ENCODE measurements at places on chromosomes 7 and 10.

- DNase-seq: no peak
Measured at GRCh38 chr10:81957976-81958375, 83.0 kb downstream of the NRG3 start.

DNA sequence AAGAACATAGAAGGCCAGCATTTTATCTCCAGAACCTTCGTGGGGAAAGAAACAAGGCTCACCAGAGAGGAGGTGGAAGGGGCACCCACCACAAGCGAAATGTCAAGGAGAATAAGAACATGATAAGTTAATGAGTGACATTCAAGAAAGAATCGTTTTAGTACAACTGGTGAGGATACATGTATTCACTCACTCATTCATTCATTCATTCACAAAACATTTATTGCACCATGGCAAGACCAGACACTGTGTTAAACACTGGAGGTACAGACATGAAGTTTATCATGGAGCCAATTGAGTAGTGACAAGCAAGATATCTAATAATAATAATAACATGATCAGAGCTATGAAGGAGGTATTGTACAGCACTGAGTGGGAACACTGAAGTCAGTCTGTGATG, 1.7 kb upstream of the ZNRF2 start:
- DNase-seq: no peak

DNA sequence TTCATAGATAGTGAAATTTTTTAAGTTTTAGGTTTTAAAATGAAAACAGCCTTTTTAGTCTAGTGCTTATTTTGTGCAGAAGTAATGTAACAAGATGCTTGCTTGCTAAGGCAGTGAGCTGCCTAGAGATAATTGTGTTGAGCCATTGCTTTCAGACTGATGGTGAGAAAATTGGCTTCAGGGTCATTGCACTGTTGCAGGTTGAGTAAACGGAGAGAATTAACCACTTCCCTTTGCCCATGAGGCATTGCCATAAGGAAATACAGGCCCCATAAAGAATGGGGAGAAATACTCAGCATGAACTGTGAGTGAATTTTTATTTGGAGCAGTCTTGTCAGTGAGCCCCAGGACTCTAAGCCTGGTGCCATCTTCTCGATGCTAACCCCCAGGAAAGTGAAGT, 140.5 kb downstream of the LRRC4 start:
- DNase-seq: peak; percentile 24

DNA sequence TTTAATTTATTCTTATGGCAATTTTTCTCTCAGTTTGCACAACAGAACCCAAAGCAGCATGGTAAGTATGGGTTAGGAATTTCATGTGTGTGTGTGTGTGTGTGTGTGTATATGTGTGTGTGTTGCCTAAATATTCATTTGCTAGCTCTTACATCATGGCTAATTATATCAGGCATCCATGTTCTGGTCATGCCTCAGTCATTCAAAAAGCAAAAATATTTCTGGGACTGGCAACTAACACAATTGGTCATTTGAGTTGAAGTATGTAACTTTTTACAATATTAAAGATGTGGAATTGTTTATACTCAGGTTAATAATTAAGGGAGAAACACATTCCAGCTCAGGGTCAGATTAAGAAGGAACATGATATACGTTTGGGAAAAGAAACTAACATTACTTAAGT, 67.6 kb upstream of the PHYHIPL start:
- DNase-seq: no peak

DNA sequence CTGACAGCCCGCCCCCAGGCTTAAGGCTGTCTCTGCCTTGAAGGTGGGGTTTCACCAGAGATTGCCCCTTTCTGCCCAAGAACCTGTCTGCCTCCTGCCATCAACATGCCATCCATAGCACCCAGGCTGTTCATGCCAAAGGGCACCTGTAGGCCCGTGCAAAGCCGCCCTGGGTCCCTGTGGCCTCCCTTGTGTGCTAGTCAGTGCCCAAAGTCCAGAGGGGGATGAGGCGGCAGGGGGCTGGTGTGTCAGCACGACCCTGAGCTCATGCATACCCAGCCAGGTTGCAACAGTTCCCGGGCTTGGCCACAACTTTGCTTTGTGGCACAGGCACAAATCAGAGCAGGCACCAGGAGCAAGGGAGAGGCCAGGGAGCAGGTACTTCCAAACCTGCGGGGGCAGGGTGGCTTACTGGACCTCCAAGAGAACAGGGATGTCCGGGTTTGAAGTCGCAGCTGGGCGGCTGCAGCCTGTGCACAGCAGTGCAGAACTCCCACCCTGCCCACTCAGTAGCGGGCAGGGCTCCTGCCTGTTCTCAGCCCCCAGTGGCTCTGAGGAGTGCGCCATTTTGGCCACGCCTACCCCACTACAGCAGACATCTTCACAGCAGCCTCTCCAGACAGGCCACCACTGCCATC, 671.1 kb upstream of the GRM3 start:
- no peak for DNase-seq

DNA sequence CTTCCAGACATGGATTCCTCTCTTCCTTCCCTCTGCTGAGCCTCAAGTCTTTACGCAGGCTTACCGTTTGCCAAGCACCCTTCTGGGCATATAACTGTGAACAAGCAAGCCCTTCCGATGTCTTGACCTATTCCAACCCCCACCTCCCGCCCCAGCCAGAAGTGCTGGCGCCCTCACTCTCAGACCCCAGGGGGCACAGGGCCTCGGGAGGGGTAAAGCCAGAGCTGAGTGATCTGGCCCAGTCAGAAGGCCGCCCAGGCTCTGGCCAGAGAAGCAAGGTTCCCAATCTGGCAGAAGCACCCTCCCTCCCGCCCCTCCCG, 1.2 kb downstream of the PRRT4 start:
- no peak for DNase-seq

GRCh38 chr10:110513949-110514348, 16.2 kb downstream of the DUSP5 start:
- no peak for DNase-seq

DNA sequence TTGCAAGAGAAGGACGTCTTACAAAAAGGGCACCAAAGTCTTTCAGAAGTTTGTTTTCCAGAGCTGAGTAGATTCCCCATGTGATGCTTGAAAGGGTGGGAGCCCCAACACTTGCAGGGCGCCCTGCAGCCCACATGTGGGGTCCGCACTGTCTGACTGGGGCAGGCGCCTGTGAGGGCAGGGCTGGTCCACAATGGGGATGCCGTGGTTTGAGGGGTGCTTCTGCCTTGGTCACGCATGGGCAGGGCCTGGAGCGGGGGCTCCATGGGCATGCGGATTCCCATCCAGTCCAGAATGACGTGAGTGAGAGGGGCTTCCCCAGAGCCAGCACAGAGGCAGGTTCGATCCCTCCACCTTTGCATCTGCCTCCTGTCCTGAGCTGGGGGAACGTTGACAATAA, 101.5 kb upstream of the SHH start:
- no peak for DNase-seq

- no peak for DNase-seq
Measured at GRCh38 chr7:108461840-108462239, 5.6 kb upstream of the NRCAM start.

DNA sequence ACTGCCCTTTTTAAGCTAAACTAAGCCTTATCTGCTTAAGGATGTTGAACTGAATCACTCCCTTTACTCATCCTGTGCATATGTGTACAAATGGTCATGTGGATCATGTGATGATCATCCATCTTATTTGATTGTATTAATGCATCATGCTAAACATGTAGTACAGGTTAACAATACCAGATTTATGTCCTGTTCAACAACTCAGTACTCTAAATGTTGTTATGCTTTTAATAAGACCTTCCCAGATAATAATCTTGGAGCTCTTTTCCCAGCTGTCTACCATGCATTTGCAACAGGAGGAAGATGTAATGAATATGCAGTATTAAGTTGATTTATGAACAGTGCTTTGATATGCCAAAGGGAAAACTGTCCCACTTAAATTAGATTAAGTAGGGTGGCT, 318.0 kb downstream of the BICC1 start:
- no peak for DNase-seq

GRCh38 chr7:95376632-95377400, 19.4 kb downstream of the PON3 start:
- no peak for DNase-seq

GRCh38 chr10:43218206-43218950, 48.5 kb downstream of the RASGEF1A start:
- DNase-seq: no peak

DNA sequence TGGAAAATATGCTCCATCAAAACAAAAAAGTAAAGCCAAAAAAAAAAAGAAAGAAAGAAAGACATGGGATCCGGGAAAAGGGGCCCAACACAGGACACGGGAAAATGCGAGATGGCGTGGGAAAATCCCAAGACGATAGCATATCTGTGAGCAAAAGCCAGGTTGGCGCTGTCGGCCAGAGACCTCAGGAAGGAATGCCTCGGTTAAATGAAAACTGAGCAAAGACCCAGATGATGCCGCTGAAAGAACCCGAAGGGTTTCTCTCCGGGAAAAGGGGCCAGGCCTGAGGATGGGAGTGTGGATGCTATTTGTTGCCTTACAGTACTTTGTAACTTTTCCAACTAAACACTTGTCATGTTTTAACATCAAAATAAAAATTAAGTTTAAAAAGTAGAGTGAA, 49.5 kb upstream of the PPP2R2D start:
- no peak for DNase-seq

DNA sequence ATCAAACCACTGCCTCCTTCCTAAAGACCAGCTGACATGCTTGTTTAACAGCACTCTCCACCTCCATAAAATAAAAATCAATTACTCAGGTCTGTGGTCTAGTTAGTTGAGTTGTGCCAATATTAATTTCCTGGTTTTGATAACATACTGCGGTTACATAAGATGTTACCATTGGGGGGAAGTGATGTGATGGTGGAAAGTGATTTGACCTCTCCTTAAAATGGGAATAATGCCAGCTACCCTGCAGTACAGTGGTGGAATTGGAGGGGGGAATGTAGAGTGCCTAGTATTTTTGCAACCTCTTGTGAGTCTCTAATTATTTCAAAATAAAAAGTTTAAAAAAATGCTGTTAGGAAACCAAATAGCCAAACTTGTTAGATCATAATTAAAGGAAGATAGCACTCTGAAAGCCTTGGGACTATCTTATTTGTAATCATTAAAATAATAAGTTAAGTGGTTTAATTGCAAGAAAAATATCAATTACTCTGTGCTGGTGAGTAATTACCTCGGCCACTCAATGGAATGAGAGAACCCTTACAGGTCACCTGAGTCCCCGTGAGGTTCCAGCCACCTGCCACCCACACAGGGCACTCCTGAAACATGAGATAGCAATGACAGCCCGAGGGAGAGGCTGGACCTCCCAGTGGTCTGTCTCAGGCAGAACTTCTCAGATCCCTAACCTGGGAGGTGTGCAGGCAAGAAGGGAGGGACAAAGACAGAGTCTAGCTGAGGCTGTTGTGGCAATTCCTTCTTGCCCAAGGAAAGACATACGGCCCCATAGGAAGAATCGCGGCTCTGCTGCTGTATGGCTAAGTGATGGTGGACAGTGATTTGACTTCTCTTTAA, 94.1 kb downstream of the SH3PXD2A start:
- no peak for DNase-seq

GRCh38 chr7:24851786-24852185, 94.5 kb upstream of the GSDME start:
- DNase-seq: peak; percentile 39

DNA sequence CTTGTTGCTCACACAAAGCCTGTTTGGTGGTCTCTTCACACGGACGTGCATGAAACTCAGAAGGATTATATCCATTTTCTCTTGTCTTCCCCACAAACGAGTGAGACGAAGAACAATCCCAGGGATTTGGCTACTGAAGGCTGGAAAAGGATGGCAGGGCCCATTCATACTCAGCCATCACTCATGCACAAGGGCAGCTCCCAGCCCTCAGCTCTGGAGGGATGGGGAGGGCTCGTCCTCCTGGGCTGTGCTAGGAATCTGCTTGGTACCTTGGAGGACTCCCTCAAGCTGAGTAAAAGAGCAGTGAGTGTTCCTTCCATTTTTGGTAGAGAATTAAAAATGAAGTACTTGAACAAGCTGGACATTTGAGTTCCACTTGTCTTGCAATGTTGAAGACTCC, 33.2 kb upstream of the RAB18 start:
- DNase-seq: no peak

DNA sequence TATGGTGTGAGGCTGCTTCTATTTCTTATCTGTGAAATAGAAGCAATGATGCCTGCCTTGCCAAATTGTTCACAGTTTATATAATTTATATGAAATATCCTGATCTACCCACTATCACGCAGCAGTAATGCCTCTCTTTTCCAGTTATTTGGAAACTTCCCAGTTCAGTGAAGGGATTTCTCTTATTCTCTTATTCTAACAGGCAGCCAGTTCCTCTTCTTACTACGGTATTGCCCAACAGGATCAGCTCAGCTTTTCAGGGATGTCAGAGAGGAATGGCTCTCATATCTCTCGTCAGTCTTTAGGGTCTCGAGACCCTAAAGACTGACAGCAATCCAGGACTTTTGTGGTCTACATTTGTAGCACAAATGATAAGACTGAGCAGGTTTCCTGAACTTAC, 215.6 kb downstream of the CREB5 start:
- DNase-seq: no peak

DNA sequence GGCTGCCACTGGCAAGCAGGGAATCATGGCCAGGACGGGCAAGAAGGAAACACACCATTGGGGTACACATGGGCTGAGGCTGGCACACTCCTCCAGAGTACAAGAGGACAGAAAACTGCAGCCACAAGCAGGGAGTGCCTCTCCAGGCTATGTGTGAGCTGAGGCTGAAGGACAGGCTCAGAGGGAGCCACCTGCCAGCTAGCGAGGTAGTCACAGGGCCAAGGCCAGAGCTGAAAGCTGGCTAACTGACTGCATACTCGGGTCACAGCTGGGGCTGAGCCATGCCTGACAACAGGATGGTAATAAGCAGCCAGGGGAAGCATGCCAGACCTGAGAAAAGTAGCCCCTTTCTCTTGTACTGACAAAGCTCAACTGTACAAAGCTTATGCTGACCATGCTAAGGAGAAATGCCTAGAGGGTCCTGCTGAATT, 52.0 kb downstream of the KIF5B start:
- no peak for DNase-seq

- DNase-seq: no peak
Measured at GRCh38 chr7:79951415-79951814, 183.2 kb upstream of the GNAI1 start.

GRCh38 chr10:101266381-101267289, 37.4 kb upstream of the LBX1 start:
- DNase-seq: no peak

- DNase-seq: no peak
Measured at GRCh38 chr7:50798126-50798525, 15.4 kb upstream of the GRB10 start.
